ENCODE measurements at places on chromosomes 2 and 18.

DNA sequence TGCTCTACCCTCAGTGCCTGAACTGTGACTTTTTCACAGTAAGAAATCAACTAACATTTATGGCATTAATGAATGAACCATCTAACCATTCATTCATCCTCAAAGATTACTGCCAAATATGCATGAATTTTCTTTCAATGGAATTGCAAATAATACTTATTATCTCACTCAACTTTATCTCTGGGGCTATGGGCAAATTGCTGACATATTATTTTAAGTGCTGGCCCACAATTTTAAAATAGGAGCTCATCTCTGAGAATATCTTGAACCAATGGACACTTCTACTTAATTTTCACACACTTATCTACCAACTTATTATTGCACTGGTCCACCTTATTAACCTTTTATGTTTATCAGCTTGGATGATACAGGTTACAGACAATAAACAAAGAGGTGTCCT is 182.8 kb downstream of the RBM43 start:
- DNase-seq = no peak

- DNase-seq = peak; percentile 51
Measured at GRCh38 chr2:128178650-128179460, 87.9 kb downstream of the UGGT1 start.

GRCh38 chr2:141519906-141520305 is 610.9 kb downstream of the LRP1B start:
- DNase-seq = no peak

DNA sequence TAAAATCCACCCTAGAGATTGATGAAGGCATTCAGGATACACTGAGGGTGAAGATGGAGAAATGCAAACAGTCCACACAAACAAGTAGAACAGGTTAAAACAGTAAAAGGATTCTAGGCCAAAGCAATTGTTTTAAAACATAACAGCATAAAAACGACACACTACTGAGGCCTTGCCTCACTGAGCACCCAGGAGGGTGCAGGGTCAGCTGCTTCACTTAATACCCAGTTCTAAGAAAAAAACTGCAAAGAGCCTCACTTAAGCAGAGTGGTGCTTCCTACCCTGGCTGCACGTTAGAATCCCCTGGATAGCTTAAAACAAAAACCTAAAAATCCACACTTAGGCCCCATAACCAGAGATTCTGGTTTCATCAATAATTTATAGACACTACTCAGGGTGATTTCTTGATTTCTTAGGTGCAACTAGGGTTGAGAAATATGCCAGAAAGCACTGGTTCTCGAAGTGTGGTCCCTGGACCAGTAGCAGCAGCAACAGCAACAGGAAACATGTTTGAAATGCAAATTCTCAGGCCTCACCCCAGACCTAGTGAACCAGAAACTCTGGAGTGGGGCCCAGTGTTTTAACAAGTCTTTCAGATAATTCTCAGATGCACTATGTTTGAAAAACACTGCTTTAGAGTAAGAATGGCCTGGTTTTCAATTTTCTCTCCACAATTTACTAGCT is 279.1 kb downstream of the ZEB2 start:
- no peak for DNase-seq

DNA sequence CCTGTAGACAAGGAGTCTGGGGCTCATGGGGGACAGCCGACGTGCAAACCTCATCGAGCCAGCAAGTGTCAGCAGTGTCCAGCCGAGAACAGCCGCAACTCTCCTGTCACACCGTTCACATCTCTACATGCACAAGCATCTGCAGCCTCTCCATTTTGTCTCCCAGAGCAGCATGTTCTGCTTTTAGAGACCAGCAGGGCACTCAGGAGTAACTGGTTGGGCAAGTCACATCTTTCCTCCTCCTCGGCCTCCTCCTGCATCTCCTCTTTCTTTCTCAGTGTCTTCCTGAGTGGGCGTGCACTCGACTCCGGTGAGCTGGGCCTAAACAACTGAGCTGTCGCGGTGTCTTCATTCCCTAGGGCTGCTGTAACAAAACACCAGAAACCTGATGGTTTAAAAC is 249.9 kb downstream of the SH3BP4 start:
- no peak for DNase-seq

- no peak for DNase-seq
Measured at GRCh38 chr18:25365242-25365641, 13.3 kb upstream of the ZNF521 start.

GRCh38 chr2:31236433-31237205 is 2.7 kb downstream of the EHD3 start:
- DNase-seq = no peak

DNA sequence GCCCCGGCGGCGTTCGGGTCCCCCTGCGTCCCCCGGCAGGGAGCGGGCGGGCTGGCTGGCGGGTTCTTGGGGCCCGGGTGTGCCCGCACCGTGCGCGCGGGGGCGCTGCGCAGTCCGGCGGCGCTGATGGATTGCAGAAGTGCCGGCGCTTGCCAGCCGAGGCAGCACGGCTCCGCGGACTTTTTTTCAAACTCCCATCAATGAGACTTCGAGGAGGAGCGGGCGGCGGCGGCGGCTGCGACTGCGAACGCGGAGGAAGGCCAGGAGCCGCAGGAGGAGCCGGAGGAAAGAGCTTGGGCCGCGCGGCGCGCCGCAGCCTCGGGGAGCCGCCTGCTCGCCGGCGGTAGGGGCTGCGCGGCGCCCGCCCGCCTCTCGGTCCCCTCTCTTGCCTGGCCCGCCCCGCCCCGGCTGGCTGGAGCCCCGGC is at the start of gene GLI2:
Gene GLI2, plus strand, starts transcription at position 123 of the 425 bp plus-strand sequence. CDS start 61,453 bp downstream, outside the sequence.
- DNase-seq = no peak

GRCh38 chr2:98538280-98539041 is 69.9 kb downstream of the COA5 start:
- no peak for DNase-seq

DNA sequence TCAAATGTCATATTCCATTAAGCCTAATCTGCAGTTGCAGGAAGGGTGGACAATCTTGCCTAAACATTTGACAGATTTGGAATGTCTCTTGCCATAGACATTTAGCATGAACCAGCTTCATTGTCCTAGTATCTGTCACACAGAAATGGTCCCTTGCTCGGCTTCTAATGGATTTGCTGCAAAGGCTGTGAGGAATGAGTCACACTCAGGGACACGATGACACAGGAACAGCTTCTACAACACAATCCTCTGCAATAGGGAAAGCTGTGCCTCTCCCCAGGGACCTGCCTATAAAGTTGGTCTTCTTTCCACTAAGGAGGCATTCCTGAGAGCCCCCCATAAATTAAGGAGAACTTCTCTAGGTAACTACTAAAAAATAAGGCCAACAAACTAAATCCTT is 155.1 kb upstream of the L3MBTL4 start:
- no peak for DNase-seq

DNA sequence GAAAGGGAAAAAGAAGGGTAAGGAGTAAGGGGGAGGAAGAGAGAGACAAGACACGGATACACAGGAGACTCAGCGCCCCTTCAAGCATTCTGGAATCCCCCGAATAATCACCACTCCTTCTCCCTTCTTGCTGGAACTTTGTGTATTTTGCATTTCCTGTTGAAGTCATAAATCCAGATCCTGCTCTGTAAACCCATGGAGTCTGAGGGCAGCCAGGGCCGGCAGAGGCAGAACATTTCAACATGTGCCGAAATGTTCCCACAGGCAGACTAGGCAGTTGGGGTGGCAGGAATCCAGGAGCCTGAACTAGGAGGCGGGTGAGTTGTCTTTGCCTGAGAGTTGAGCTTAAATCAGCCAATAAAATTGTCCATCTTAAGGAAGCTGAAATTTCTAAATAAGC is 193.1 kb downstream of the SH3RF3 start:
- DNase-seq = no peak

DNA sequence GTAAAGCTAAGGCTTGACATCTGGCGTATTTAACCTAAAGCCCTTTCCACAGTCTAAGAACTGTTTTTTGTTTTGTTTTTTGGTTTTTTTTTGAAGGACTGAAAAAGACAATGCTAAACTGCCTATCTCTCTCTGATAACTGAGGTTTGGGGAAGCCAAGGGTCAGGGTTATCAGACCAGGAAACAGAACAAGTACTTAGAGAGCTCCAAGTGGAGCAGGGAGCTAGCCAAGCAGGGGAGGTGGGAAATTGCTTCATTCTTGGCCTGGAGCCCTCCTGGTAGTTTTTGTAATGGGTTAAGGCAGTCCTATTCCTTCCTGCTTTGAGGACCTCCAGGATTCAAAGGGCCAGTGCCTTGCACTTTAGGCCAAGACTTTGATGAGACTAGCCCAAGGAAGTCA is 154.3 kb upstream of the LTBP1 start:
- no peak for DNase-seq

DNA sequence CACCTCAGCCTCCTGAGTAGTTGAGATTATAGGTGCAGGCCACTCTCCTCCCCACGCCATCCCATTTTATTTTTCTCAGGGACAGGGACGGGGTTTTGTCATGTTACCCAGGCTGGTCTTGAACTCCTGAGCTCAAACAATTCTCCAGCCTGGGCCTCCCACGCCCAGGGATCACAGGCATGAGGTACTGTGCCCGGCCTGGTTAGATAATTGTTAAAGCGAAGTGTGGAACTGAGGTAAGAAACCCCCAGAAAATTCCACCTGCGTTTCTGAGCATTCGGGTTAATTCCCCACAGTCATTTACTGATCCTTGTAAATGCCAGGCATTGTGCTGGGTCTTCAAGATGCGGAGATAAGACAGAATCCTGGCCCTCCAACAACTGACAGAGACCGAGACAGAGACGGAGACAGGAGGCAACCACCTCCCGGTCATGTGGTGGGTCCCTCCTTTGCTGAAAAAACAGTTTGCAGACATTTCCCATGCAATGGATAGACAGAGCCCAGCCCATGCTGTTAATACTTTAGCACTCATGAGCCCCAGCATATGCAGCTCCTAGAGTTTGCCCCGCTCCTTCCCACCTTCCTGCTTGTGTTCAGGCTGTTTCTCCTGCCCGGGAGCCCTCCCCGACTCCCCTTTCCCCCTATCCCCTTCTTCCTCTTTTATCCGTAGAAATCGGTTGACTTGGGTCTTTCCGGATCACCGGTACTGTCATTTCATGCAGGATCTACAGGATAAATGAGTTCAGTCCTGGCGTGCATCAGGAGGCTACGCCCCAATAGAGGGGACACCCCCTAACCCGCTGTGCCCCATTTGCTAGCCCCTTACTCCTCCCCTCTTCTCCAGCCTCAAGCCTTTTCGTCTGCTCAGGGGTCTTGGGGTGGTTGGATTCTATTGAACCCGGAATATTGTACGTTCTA is 1.6 kb upstream of the RHOB start:
- no peak for DNase-seq

GRCh38 chr2:215455958-215456357 is 20.1 kb upstream of the FN1 start:
- DNase-seq = no peak

DNA sequence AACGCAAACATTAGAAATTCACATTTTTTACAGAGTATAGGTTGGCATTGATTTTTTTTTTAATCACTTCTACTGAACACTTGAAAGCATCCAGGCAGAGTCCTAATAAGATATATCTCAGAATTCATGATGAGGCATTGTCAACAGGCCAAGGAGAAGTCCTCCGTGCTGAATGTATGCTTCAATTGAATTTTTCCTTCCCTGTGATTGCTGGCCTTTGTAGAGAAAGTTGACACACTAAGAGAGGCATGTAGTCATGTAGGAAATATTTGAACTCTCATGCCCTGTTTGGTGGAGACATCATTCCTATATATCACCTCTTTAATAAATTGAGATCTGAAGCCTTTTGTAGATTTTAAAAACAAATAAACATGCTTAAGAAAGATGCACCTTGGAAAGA is 844.9 kb downstream of the CPS1 start:
- no peak for DNase-seq
